ENCODE measurements at places on chromosomes 13 and 19.

GRCh38 chr13:102089177-102089576 lies 312.7 kb downstream of the FGF14 start:
- DNase-seq, result peak; percentile 11

DNA sequence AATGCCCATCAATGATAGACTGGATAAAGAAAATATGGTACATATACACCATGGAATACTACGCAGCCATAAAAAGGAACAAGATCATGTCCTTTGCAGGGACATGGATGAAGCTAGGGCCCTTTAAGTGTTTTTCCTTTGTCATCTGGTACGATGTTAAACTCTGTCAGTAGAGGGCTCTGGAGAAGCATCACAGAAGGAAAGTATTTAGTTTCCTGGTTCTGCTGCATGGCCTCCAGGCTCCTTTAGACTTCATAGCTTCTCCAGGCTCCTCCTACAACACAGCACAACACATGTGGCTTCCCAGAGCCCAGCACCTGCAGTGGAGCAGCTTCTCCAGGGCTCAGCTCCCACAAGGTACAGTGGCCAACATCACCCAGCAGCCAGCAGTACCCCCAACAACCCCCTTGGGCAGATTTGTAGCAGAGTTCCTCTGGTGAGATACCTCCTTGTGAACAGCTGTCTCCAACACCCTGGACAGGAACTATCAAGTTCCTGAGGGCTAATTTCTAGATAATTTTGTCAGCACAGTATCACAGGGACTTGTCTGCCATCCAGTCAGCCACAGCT lies 63.4 kb downstream of the KCTD12 start:
- peak; percentile 51 for DNase-seq

- no peak for DNase-seq
Observed at GRCh38 chr13:39099231-39099630, 61.0 kb downstream of the NHLRC3 start.

GRCh38 chr13:113879494-113880360 lies 15.9 kb upstream of the GAS6 start:
- DNase-seq, result no peak

DNA sequence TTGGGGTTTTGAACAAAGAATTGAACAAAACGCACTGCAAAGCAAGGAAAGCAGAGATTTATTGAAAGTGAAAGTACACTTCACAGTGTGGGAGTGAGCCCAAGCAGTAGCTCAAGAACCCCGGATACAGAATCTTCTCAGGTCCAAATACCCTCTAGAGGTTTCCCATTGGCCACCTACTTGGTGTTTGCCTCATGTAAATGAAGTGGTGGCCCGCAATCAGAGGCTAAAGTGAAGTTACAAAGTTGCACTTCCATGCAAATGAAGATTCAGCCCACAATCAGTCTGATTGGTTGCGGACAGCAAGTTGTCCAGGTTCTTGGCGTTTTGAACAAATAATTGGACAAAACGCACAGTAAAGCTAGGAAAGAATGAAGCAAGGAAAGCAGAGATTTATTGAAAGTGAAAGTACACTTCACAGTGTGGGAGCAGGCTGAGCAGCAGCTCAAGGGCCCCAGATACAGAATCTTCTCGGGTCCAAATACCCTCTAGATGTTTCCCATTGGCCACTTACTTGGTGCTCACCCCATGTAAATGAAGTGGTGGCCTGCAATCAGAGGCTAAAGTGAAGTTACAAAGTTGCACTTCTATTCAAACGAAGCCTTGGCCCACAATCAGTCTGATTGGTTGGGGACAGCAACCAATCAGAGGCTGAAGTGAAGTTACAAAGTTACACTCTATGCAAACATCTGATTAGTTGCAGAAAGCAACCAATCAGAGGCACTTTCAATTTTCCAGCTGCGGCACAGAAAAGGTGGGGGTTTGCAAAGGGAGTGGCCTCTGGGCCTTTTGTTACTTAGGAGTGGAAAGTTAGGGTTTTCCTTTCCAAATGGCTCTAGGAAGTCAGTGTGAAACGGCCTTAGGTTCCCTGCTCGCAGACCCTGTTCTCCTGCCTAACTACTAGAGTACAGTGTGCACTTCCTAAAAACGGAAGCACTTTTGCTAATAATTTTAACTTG lies 4.8 kb upstream of the TM9SF2 start:
- no peak for DNase-seq

DNA sequence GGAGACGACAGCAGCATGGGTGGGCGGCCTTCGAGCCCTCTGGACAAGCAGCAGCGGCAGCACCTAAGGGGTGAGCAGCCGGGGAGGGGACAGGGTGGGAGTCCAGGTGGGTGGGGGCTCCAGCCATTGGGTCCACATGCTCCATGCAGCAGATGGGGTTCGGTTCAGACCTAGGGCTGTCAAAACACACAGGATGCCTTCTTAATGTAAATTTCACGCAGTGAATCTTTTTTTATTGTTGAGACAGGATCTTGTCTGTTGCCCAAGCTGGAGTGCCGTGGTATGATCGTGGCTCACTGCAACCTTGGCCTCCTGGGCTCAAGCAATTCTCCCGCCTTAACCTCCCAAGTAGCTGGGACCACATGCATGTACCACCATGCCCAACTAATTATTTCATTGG lies 15.9 kb downstream of the PGLS start:
- no peak for DNase-seq

DNA sequence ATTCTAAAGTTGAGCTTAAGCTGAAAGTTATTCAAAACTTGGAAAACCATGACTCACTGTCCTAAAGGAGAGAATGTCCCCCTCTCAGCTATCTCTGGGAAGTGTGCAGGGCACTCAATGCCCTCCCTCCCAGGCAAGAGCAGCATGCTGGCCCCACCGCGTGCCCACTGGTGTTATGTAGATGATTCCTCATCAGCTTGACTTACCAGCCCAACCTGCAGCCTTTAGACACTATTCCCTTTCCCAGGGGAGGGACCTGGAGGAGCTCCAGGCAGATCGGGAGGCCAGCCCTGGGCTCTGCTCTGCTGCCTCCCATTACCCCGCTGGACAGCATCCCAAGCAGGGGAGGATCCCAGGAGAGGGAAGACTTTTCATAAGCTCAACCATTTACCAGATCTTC lies 124.6 kb downstream of the FGF14 start:
- no peak for DNase-seq

GRCh38 chr13:73171271-73171682 lies 112.5 kb downstream of the KLF5 start:
- no peak for DNase-seq

DNA sequence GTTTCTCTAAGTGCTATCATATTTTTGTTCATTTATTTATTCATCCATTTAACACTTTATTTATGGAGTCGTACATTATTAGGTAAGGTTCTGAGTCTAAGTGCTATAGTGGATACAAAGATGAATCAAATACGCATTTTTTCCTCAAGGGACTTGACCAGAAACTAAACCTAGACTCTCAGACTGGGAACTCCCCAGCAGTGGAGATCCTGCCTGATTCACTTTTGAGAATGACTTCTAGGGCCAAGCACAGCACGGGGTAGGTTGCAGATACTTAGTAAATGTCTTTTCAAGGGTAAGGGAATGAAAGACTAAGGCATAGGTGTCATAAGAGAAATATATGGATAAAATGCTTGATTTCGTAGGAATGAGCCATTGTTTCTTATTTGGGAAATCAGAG lies 7.2 kb downstream of the DNAJC15 start:
- DNase-seq, result no peak

GRCh38 chr13:87244256-87244890 lies 426.8 kb upstream of the SLITRK5 start:
- no peak for DNase-seq

DNA sequence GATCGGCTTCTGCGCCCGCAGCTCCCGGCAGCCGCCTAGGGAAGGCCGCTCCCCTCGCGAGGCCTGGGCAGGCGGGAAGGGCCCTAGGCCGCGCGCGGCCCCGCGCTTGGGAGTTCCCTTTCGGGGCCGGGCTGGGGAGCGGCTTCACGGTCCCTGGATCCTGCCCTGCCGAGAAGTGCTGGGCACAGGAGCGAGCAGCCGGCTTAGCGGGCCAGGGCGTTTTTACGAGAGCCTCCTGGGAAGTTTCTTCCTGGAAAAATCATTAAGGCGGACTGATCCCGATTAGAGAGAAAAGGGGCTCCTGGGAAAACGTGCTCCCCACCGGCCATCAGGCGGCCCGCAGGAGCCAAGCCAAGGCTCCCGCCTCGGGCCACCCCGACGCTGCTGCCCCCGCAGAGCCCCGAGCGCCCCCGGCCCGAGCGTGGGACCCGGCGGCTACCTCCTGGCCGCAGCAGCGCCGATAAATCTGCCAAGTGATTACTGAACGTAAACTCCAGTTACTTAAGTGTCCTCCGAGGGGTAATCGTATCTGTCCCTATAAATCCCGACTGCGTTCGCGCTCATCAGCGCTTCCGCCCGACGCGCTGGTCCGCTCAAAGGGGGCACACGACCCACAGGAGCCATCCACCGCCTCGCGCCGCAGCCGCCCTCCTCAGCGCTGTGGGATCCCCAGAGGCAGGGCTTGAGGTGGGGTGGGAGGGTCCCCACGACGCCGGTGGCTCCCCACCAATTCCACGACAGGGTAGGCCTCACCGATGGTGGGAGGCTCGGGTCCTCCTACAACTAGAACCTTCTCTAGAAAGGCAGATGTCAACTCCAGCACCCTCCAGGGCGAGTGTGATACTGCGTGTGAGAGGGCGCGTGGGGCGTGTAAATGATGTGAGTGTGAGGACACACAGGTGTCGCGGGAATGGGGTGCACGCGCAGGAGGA lies 2.8 kb downstream of the ZIC5 start:
- peak; percentile 18 for DNase-seq

DNA sequence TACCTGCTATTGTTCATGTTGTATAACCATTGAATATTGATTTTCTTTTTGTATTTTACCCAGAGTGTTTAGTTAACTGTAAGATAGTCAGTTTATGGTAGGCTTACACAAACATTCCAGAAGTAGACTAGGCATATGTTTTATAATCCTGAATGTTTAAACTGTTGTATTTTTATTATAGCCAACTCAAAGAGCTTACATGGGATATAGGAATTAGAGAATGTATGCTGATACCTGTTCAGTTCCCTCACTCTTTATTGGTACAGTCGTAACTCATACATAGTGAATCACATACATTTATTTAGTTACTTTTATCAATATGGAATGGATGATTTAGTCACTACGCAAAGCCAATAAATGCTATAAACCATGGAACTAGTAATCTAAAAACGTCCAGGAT lies 657.9 kb downstream of the SLITRK5 start:
- DNase-seq, result no peak

DNA sequence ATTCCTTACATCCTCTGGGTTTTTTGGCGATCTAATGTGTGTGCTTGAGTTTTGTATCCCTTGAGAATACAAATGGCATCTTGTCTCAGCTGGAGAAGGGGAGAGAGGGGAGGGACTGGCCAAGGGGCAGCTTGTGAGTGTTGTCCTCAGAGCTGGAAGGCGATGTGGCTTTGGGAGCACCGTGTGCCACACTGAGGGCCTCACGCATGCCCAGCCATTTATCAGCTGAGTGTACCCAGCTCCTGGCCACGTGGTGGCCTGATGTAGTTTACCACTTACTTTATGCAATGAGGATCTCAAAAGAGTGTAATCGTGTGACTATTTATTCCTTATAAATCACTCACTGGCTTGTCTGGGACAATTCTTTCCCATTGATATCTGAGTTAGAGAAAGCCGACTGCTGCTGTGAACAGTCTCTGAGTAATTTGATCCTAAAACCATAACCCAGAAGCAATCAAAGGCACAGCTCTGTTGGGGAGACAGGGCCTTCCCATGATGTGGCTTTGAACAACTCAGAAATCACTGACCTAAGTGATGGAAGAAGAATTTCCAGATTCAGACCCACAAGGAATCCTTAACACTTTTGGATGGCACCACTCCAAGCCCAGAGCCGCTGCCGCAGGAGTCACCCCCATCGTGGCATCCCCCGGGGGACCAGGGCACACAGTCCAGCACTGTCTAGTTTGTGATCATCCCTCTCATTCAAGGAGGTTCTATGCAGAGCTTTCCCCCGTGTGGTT lies 53.9 kb upstream of the MTIF3 start:
- no peak for DNase-seq

DNA sequence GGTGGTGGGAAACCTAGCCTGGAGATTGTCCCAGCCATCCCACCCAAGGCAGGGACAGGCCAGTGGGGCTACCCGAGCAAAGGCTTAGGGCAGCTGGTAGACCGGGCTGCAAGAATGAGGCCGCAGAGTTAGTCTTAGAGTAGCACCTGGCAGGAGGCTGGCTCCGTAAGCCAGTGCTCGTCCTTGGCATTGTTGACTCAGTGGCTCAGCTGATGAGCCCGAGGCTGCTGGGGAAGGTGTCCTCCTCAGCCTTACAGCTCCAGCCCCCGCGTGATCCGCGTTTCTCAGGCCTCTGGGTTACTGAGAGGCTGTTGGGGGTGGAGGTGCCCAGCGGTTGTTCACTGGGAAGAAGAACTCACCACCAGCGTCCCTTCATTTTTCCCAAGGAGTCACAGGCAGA lies 24.7 kb downstream of the PPP1R37 start:
- no peak for DNase-seq

DNA sequence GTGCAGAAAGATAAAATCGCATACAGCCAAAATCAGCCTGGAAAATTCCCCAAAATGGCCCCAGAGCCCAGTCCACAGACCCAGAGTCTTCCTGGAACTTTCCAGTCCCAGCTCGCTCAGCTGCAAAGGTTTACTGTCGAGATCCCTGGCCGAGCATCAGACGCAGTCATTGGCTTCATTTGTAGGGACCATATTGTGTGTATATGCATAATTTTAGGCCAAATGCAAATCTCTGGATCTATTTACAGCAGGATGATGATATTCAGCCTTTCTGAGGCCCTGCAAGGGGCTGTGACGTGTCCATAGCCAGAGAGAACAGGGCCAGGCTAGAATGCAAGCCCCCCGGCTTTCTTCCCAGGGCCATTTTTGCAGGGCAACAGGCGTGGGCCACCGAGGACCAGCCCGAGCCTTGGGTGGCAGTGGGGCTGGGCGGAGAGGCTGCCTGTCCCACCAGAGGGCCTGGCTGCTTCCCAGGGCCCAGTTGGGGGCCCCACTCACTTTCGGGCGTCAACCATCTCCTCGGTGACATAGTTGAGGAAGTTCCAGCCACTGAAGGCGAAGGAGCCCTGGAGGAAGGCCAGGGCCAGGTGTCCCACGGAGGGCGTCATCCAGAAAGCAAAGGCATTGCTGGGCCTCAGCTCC lies 13.7 kb downstream of the SLC7A10 start:
- DNase-seq, result no peak

- DNase-seq, result peak; percentile 86
Observed at GRCh38 chr13:94020833-94021232, 458.6 kb downstream of the DCT start.

GRCh38 chr19:15864824-15865223 lies 33.0 kb downstream of the CYP4F2 start:
- DNase-seq, result no peak

GRCh38 chr13:89057862-89058261 lies 1386.7 kb downstream of the SLITRK5 start:
- DNase-seq, result no peak

DNA sequence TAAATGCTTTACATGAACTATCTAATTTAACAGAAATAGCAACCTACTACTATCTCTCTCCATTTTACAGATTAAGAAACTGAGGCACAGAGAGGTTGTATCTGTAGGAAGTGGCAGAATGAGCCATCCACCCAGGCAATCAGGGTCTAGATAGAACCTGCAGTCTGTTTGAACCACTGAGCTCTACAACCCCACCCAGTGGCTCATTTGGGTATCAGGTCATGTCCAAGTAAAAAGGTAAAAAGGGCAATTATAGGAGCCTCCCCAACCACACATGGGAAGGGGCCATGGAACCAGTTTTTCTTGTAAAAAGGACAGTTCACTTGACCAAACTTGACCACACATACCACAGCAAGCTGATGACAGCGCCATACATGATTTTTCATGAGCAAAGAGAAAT lies 92.9 kb upstream of the SGCG start:
- DNase-seq, result peak; percentile 34

GRCh38 chr19:49555600-49556411 lies 24.6 kb downstream of the NOSIP start:
- DNase-seq, result no peak

Measured in RKO (cell line).